ENCODE measurements at places on chromosomes 7 and 10.

DNA sequence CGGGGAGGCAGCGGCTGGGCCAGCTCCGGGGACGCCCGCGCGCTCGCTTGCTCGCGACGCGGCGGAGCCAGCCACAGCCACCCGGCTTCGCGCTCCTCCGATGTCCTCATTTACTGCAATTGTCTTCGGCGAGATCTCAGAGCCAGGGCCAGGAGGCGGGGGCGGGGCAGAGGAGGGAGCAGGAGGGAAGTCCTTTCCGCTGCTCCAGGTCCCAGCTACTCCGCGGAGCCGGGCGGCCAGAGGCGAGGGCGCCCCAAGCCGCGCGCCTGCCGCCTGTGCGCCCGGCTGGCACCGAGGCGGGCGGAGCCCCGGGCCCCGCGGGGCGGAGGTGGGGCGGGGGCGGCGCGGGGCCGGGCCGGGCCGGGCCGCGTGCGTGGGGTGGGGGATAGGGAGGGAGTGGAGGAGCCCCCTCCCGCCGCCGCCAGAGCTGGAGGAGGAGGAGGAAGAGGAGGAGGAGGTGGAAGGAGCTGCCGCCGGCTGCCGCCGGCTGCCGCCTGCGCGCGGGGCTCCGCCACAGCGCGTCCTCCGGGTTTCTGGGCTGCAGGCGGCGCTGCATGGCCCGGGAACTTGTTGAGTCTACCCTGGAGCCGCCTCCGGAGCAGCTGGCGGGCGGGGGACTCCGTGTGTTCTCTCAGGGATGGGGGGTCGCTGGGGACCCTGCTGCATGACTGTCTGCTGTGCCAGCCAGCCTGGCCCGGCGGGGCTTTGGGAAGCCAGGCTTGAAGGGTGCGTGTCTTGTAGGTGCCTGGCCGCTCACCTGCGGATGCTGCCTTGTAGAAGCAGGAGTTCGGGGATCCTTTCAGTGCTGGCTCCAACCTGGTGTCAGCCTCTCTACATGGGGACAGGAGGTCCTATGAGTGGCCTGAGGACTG, at the start of gene INSYN2A:
TSS of gene INSYN2A (minus strand) at position 310 of the 872 bp plus-strand sequence. CDS start 20,196 bp downstream, outside the sequence.
- DNase-seq, result no peak

- DNase-seq, result no peak
Observed at GRCh38 chr10:120931423-120931822, 80.3 kb downstream of the WDR11 start.

DNA sequence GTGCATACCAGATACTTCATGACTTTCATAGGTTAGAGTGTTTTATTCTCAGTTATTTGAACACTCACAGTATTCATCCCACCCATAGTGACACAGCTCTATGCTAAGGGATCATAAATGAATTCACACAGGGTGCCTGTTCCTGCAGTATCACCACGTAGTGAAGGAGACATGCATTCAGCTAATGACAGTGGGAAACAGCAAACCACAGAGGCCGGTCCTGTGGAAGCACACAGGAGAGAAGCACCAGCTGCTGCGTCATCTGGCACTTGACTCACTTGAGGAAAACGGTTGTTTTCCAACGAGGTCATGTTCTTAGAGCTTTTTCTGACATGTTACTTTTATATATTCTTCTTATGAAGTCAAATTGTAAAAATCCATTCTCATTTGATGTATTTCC, 73.0 kb downstream of the UBE3C start:
- DNase-seq, result no peak

GRCh38 chr10:125023862-125024496, 82.1 kb downstream of the ZRANB1 start:
- DNase-seq, result no peak

DNA sequence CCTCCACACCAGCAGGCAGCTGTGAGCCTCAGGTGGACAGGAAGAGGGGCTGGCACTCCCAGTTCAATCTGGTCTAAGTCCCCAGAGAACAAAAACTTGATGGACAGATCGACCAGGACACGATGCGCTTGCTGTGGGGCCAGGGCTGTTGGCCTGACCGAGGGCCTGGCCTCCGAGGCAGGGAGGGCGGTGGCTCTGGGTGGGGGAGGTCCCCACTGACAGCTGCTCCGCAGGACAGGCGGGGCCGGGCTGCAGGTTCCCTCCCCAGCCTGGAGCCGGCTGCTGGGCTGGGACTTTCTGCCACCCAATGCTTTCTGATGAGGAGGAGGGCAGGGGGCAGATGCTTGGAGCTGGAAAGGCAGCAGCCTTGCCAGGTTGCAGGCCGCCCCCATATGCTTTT, 37.4 kb upstream of the ADGRA1 start:
- DNase-seq, result no peak

- no peak for DNase-seq
Observed at GRCh38 chr7:20032741-20033140, 184.4 kb downstream of the MACC1 start.

DNA sequence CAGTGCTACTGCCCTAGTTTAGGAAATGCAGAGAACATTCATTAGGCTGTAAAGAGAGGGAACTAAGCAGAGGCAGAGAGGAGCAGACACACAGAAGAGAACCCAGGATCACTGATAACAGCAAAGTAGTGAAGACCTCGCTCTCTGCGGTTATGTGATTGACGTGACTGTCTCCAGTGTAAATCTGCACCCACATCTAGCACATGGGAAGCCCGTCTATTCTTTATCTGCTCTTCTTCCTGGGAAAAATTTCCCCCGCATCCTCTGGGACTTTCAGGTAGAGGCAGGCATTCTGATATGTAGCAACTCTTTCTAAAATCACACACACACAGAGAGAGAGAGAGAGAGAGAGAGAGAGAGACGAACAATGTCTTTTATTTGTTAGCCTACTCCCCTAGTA, 699.6 kb downstream of the GRID1 start:
- no peak for DNase-seq

DNA sequence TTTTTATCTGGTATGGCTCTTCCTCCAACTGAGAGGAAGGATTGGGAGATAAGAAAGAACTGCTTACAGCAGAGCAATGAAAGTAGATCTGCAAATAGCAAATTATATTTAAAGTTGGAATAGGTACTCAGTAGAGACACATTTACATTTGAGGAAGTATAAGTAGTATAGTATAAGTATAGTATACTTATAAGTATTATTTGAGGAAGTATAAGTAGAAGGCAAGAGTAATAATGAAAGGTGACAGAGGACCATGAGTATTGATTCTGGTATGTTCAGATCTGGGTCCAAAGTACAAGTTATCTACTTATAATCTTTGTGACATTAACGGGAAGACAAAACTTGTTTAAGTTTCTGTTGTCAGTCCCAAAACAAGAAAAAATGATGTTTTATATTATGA, 527.6 kb upstream of the SORCS1 start:
- DNase-seq, result no peak

GRCh38 chr10:32976338-32976737, 18.3 kb upstream of the ITGB1 start:
- DNase-seq, result no peak

DNA sequence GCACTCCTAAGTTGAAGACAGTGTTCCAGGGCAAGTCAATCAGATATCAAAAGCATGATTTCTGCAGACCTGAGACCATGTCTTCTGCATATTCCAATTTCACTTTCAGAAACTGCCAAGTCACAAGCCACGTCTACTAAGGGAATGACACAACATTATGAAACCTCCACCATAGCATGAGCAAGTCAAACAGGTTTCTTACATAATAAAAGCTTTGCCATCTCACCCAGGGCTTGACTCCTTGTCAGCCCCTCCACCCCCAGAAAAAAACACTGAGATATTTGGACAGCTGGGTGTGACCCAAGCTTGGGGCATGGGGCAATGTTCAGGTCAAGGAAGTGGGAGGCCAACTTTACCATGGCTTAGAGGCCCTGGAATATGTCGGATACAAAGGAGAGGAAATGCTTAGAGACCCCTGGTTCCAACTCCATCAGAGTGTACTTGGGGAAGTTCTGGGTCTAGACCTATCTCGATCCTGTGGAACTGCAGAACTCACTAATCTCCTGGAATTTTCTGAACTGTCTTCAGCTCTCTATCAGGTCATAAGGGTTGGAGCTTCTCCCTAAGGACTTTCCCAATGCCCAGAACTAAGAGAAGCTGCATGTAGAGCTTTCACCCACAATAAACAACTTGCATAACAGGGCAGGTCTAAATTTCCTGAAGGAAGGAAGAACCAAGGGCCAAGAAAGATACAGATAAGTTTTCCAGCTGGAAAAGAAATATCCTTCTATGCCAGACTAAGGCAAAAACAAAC, 80.6 kb upstream of the NAMPT start:
- DNase-seq, result peak; percentile 25

GRCh38 chr10:127356360-127356759, 160.0 kb upstream of the INSYN2A start:
- no peak for DNase-seq

DNA sequence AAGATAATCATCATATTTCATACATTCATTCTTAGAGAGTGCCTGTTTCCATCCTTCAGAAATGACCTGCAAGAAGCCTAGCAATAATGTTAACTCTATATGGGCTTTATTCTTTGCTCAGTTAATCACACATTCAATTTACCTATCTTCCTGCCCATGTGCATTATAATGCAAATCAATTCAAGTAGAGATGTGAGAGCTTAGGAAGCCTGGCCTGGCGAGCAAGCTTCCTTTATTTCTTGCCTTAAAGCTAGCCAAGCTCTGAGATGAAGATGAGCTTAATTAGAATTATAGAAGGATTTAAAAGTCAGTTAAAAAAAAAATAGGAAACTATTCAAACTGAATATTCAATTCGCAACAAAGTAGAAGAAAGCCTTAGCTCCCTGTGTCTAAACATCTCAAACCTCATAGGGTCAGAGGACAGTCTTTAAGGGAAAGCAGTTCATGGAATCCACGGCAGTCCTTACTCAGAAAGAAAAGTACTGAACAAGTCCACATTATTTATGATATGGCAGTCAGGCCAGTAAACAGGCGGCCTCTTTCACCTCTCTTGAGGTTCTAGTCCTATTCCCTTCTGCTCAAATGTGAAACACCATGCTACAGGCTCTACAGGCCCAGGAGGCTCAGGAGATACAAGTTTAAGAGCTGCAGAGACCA, 214.1 kb downstream of the TFEC start:
- DNase-seq, result no peak

GRCh38 chr10:62666275-62666674, 138.2 kb upstream of the ADO start:
- no peak for DNase-seq

DNA sequence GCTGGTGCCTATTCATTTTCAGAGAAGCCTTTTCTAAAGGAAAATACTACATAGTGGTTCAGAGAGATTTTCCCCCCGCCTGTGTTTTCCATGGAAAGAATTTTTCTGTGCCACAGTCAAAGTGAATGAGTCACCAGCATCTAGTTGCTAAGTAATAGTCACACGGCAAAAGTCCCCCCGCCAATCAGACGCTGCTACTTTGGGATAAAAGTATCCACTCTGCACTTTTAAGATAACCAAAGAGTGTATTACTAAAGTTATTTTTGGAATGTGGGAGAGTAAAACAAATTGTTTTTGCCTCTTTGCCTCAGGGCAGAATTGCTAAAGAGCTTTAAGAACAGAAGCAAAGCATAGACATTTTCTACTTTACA, 23.5 kb downstream of the ABLIM1 start:
- no peak for DNase-seq

- no peak for DNase-seq
Observed at GRCh38 chr7:67878808-67879207, 882.2 kb downstream of the TYW1 start.

GRCh38 chr10:35025916-35026315, 64.2 kb downstream of the CUL2 start:
- no peak for DNase-seq

GRCh38 chr7:158973440-158973839, 117.1 kb downstream of the DYNC2I1 start:
- no peak for DNase-seq

GRCh38 chr7:152336754-152337368, 98.9 kb downstream of the KMT2C start:
- DNase-seq, result no peak

DNA sequence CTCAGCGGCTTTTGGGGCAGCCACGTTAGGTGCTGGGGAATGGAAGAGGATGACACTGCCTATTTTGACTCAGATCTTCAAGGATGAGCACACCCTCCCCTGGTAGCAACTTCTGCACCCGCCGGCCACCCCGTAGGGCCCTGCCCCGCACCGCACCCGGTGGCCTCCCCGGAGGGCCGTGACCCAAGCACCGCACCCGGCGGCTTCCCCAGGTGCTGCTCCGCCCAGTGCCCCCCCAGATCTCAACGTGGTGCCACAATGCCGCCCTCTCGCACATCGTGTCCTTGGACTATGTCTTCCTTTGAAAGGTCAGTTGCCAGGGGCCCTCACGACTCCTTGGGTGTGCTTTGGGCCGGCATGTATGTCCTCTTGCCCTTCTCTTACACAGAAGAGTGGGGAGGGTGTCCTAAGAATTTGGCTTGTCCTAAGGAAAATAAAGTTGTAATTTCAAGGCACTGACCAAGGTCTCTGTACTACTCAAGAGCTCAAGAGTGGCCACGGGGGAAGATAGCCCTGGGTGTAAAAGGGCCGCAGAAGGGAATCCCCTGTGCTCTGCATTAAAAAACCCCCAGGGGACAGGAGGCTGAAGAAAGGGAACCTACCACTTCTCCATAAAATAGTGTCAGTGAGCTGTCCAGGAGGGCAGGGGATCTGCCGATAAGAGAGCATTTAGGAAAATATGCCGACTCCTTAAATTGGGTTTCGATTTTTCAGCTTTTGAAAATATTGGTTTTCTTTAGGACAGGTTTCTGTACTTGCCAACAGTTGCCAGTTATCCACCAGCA, 1.6 kb upstream of the LANCL2 start:
- DNase-seq, result no peak

GRCh38 chr7:98196706-98197605, 14.3 kb upstream of the BHLHA15 start:
- no peak for DNase-seq

- no peak for DNase-seq
Observed at GRCh38 chr7:95501261-95501832, 15.6 kb downstream of the ASB4 start.

- no peak for DNase-seq
Observed at GRCh38 chr10:76433161-76434005, 1002.0 kb downstream of the LRMDA start.

DNA sequence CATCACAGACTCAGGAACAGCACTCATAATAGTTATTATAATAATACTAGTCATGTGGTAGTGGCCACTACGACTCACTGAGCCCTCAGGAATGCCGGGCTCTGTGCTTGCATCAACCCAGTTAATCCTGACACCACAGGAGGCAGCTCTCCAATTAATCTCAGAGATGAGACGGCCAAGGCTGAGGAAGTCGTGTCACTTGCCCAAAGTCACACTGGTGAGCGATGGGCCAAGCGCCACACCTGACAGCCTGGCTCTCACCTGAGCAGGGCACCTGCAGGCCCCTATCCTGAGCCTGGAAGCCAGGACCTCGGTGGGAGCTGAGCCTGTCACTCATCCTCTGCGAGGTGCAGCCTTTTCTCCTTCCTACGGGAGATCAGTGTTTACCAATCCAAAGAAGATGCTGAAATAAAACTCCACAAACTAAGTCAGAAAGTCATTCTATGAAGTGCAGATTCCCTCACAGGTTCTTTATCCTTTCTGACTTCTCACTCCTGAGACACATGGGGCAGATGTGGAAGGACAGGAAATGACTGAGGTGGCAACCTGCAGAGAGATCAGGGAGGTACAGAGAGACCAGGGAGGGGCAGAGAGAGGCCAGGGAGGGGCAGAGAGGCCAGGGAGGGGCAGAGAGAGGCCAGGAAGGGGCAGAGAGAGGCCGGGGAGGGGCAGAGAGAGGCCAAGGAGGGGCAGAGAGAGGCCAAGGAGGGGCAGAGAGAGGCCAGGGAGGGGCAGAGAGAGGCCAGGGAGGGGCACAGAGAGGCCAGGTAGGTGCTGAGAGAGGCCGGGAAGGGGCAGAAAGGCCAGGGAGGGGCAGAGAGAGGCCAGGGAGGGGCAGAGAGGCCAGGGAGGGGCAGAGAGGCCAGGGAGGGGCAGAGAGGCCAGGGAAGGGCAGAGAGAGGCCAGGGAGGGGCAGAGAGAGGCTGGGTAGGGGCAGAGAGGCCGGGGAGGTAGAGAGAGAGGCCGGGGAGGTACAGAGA, 38.5 kb downstream of the VIPR2 start:
- DNase-seq, result no peak

Measured in breast epithelium (tissue), 4 donors.